ENCODE measurements at places on chromosomes 6 and 20.

- DNase-seq, result no peak
These were observed 648.5 kb downstream of the HTR1B start for GRCh38 chr6:76814496-76815458.

DNA sequence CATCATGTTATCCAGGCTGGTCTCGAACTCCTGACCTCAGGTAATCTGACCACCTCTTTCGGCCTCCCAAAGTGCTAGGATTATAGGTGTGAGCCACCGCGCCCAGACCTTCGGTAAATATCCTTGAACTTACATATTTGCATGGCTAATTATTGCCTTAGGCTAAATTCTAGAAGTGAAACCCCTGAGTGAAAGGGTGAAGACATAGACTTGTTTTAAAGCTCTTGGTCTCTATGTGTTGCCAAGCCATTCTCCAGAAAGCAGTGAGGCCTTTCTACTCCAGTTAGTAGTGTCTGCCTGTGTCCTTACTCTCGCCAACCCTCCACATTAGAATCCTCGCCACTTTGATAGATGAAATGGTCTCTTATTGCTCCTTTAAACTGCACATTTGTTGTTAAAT lies 2.6 kb upstream of the NOTCH4 start:
- DNase-seq, result no peak

- DNase-seq, result no peak
These were observed 185.8 kb downstream of the PHF3 start for GRCh38 chr6:63821442-63821841.

- peak; percentile 27 for DNase-seq
These were observed 167.6 kb upstream of the CST7 start for GRCh38 chr20:24781418-24781980.

GRCh38 chr6:11356404-11357155 lies 124.1 kb upstream of the NEDD9 start:
- no peak for DNase-seq

DNA sequence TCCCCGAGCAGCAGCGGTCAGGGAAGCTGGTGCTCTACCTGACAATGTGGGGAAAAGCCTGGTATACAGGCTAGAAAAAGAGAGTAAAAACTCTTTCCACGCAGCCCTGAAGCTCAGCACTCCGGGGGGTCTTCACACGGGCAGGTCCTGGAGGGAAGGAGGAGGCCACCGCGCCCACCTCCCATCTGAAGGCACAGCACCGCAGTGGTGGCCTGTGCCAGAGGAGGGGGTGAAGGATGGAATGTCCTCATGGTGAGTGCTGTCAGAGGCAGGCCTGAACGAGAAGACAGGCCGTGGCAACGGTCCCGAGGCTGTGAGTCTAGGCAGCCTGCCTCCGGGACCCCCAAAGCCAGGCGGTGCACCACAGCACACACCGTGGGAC lies 5.8 kb downstream of the SLC2A4RG start:
- no peak for DNase-seq

DNA sequence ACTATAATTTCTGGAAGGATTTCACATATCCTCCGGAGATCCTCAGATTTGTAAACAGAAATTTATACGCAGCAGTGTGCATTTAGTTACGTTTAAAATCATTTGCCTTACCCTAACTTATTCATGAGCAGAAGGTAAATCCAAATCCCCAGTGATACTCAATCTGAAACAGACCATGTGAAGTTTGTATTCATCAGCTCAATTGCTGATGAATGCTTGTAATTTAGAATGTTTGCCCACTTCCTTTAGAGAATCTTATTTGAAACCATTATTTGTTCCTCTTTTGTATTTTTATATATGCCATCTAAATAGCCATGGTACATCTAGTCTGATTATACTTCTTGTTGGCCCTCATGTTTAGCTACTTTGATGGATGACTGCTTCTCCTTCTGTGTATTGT lies 15.4 kb downstream of the TAAR1 start:
- no peak for DNase-seq

- no peak for DNase-seq
These were observed 28.4 kb upstream of the KCNK16 start for GRCh38 chr6:39350723-39351505.

GRCh38 chr20:19696620-19697019 lies 61.4 kb upstream of the RIN2 start:
- no peak for DNase-seq

DNA sequence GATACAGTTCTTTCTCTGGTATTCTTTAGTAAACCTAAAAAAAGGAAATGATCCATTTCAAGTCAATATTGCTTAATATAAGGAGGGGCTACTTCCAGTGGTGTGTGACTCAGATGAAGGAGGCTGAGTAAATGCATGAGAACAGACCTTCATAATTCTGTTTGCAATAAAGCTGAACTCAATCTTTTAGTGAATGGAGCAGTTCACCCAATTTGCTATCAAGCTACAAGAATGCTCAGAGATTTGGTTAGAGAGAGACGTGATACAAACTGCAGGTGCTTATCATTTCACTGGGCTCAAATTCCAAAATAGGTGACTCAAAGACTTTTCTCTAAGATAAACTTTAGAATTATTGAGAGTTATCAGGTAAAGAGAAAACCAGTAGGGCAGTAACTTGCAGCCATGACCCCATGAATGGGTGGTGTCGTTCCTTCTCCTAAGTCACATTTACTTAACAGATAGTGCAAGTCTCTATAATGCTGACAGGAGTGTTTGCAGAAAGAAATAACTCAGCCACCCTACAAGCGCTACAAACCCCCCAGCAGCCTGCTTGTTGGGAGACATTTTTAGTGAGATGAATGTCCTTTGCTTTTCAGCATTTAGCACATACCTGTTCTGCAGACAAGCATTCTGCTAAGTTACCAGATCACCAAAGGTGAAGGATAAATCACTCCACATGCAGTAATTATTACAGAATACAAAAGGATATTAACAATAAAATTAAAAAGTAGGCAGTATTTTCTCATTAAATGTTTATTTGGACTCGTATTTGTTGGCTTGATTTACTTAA lies 16.4 kb upstream of the BLOC1S5 start:
- no peak for DNase-seq

- DNase-seq, result no peak
These were observed 90.8 kb downstream of the TRMT11 start for GRCh38 chr6:126076992-126077664.

- DNase-seq, result no peak
These were observed 29.8 kb upstream of the ZNF391 start for GRCh38 chr6:27358786-27359185.

GRCh38 chr6:80550748-80551147 lies 444.3 kb downstream of the BCKDHB start:
- DNase-seq, result no peak

DNA sequence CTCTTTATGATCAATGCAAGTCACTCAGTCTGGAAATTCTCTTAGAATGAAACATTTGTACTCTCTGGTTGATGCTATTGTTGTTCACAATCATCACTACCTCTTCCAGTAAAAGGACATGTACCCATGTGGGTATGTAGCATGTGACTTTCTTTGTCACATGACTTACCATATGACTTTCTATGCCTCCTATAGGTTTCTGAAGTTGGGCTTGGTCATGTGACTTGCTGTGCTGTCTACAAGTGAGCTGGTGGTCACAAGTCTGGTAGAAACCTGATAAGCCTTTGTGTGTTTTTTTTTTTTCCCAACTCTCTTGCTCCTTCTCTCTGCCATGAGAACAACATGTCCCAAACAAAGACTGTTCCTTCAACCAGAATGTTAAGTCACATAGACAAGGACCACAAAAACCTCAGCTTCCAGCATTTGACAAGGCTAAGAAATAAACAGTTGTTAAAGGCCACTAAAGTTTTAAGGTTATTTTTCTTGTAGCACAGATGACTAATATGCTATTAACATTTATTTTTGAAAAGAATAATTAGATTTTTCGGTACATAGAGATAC lies 379.2 kb upstream of the SLC35B3 start:
- no peak for DNase-seq

GRCh38 chr20:9359561-9360308 lies 154.7 kb upstream of the LAMP5 start:
- DNase-seq, result peak; percentile 36

- DNase-seq, result no peak
These were observed 67.5 kb upstream of the STX16 start for GRCh38 chr20:58583586-58583985.

- DNase-seq, result no peak
These were observed 42.0 kb upstream of the MAP3K4 start for GRCh38 chr6:160949531-160949930.

- no peak for DNase-seq
These were observed 24.3 kb downstream of the EPB41L2 start for GRCh38 chr6:131038597-131039344.

DNA sequence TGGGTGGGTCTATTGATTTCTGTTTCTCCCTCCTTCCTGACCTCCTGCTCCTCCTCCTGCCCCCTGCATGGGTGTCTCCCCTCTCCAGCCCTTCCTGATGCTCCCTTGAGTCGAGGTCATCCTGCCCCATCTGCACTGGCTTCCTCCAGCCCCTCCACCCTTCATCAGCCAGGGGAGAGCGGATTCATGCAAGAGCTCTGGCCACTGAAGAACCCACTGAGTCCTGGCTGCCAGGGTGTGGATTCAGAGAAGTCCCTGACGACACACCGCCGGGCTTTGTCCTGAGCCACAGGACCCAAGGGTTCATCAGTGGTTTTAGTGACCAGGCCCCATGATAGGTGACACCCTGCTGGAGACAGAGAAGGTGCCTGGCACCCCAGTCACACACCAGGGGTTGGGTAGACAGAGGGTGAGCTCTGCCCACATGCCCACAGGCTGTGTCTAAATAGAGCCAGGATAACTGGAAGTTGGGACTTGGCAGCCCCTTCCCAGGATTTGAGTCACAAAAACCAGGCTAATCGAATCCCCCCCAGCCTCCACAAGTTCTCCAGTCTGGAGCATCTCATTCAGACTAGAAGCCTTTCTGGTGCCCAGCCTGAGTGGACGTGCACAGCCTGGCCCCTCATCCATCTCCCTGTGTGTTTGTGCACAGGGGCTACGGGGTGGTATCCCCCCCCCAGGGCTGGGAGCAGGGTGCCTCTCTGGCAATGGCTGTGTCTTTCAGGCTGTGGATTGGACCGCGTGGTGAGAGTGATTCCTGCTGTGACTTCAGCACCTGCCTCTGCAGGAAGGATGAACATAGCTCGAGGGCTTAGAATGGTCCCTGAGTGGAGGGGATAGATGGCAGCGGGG lies 1.2 kb downstream of the GFRA4 start:
- peak; percentile 32 for DNase-seq

- no peak for DNase-seq
These were observed 35.8 kb upstream of the IGF2R start for GRCh38 chr6:159933077-159933476.

DNA sequence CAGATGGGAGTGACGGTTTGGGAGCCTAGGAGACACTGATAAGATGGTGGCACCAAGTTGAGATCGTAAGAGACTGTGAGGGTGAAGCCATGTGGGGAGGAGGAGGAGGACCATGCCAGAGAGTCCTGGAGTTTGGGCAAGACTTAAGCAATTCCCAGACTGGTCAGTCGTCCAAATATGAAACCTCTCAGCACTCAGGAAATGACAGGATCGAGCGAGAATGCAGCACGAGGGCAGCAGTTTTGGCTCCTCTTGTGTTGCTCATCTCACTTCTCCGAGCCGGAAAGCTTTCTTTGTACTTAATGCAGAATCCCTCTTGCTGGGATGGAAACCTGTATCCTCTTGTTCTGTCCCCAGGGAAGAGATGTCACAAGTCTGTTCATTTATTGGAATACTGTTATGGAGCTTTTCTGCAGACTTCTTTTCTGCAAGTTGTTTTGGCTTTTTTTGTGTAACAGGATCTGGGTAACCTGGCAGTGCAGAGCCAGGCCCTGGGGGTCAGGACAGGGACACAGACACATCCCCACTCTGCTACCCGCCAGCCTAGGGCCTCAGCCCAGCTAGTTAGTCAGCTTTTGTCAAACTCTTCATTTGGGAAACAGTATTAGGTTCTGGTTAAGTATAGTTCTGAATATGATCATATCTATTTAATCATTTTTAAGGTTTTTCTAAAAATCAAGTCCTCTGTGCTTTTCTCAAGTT lies 34.3 kb downstream of the FNDC1 start:
- DNase-seq, result no peak

GRCh38 chr6:167781066-167781767 lies 45.5 kb upstream of the AFDN start:
- peak; percentile 82 for DNase-seq

GRCh38 chr6:163860287-163861081 lies 446.0 kb downstream of the QKI start:
- DNase-seq, result no peak

GRCh38 chr6:137937834-137938233 lies 70.8 kb downstream of the TNFAIP3 start:
- no peak for DNase-seq

GRCh38 chr20:63756648-63756991 lies 17.0 kb downstream of the SLC2A4RG start:
- DNase-seq, result no peak

DNA sequence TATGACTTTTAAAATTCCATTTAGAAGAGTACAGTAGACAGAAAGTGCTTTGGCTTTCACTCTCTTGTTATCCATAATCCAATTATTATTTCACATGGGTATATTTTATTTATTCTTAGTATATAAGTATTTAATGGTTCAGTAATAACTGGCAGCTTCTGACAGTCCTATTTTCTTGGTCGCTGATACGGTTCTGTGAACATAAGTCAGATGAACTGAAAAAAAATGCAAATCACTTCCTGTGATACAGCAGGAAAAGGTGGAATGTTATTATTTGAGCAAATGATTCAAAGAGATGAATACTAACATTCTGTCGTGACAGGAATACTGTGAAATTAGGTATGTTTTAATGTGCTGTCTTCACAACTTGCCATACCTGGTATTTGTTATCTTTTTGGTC lies 132.3 kb downstream of the ARHGAP18 start:
- no peak for DNase-seq

DNA sequence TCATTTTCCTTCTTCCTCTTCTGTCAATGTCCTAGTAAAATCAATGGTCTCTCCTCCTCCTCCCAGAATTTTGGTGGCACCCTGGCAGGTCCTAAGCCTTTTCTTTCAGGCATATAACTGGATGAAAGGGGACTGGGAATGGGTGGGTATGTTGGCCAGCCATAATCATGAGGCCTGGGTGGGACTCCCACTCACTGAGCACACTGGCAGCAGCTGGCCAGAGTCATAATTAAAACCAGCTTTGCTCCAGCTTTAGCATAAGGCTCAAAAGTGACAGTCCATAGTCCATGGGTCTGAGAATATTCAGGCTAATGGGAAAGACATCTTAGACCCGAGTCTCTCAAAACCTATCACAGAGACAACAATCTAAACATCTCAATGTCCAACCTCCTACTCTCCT lies 190.0 kb upstream of the BTBD3 start:
- no peak for DNase-seq

GRCh38 chr6:111722179-111722731 lies 116.6 kb upstream of the TRAF3IP2 start:
- no peak for DNase-seq

DNA sequence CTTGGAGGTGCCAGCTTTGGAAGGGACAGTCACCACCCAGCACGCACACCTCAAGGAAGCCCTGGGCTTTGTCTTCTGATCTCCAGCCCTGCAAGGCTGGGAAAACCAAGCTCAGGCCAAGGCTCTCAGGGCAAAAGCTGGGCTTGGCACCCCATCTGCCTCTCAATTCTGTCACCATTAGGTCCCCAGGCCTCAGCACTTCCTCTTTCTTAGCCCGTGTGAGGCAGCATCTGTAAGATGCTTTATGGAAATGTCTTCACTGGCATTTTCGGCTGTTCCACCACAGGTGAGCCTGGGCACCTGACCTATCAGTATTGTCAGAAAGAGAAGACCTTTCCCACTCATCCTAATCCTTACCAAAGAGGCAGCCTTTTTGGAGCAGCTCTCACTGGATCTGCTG lies 24.6 kb downstream of the GMEB2 start:
- DNase-seq, result no peak
